ENCODE measurements at places on chromosomes 6 and 20. TPM values are rescaled to one million over a fixed set of nuclear protein-coding genes. Genes with fewer than 3 reads are reported as not detected.

IYD gene
- total RNA-seq: not detected

DNA sequence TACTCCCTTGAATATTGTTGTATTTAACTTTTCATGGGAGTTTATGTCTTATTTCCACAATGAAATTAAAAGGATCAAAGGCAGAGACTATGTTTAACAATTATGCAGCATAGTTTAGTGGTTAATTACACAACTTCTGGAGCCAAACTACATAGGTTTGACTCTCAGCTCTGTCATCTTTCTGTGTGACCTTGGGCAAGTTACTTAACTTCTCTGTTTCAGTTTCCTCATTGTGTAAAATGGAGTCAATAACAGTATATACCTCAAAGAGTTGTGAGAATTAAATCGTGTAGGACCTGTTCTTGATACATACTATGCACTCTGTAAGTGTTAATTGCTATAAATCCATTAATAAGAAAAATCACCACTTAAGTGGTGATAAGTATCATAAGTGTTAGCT, 48.3 kb downstream of the BTBD9 start:
- DNase-seq: no peak

- no peak for DNase-seq
Measured at GRCh38 chr20:10806539-10806938, 132.7 kb upstream of the JAG1 start.

DNA sequence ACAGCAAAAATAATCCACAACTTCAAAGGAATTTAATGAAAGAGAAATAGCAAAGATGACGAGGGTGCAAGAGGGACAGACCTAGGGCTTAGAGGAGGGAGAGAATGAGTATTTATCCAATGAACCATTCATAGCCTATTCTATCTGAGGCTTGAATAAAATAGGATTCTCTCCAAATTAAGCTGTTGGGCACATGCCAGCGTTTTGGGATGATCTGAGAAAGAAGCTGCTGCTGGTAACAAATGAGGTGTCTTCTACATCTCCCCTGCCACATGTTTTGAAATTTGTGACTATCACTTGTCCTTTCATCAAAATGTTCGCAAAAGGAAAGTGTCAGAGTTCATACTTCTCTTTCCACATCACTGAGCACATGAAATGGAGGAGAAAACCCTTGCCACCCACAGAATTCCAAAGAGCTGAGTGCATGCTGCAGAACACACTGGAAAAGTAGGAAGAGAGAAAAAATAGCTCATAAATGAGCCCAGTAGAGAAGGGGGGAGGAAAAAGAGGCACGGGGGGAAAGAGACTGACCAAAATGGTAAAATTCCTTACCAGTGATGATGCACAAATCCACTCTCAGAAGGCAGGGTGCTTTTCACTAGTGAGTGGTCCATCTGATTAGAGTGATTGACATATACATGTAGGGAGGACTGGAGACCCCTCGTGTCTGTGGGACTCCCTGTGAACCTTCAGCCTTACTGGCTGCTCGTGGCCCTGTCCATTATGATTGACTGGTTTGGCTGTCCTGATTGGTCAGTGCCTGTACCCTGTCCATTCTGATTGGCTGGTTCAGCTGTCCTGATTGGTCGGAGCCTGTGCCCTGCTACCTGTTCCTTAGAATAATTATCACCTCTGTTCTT, 180.5 kb downstream of the OGFRL1 start:
- no peak for DNase-seq

DNA sequence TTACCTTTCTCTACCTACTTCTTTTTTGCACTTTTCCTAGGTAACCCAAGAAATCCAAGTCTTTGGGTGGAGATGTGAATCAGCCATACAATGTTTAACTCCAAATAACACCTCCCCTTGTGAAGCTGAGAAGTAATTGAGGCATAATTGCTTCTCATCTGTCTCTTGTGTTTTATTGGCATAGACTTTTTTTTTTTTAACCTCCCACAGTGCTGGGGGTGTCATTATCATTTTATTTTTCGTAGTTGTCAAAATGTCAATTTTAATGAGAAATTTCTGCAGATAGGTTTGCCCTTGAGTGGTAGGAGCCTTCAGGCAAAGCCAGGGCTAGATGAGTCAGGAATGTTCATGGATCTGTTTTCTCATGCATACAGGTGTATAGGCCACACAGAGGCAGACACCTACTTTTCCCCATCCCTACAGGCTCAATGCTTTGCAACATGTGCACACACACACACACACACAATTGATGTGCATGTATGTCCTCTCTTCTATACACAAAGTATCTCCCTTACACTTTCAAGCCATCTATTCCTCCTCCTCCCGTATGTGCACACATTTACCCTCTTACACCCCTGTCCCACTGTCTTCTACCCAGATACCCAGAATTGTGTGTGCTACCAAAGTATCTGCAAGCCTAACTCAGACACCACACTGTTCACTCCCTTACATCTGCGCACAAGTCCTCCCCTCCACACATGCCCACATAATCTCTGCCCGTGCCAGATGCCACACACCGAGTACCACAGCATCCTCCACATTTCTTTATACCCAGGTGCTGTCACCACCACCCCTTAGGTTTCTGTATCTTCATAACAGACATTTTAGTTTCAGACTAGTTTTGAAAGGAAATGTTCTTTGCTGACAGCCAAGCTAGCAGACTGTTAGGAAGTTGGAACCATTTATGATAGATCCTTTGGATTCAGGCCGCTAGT, 22.0 kb downstream of the RALY start:
- DNase-seq: no peak

GRCh38 chr20:9999645-10000044, 35.1 kb upstream of the ANKEF1 start:
- no peak for DNase-seq

DNA sequence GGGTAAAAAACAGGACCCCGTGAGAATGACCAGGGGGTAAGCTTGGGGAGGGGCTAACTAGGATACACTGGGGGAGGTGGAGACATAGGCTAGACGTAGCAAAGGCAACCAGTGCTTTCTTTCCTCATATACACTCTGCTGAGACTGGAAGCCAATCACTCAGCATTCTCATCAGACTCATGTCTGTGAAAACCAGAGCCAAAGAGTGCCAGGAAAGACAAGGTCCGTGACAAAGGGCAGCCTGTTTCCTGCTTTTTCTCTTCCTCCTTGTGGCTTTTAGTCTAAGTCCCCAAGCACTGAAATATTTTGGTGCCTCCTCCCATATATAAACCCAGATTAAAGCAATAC, 97.9 kb upstream of the NEDD9 start:
- DNase-seq: no peak

DNA sequence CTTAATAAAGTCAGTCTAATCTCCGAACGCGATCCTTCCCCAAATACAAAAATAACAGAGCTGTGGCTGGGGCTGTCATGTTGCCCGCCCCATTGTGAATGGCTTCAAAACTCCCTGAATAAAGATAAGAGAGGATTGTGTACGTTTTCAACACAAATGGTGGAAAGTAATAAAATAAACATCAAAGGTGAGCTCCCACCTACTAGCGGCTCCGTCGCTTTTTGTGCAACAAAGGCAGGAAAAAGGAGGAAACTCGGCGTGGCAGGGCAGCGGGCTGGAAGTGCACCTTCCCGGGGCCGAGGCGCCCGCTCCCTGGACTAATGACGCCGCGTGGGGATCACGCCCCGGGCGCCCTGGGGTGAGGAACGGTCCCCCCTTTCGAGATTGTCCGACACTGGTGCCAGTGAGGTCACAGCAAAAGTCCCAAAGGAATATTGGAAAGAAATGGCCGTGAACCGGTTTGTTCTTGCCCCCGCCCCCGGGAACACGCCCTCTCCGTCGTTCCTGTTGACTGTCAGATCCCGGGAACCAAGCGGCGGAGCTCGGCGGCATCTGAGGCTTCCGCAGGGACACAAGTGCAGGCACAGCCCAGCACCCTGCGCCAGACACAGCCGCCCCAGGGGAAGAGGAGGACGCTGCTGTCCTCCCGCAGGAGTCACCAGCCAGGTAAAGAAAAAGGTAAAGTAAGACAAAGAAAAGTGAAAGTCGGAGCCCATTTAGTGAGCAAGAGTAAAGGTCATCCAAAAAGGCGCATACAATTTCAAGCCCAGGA, 1.1 kb upstream of the FOXQ1 start:
- peak; percentile 75 for DNase-seq

DNA sequence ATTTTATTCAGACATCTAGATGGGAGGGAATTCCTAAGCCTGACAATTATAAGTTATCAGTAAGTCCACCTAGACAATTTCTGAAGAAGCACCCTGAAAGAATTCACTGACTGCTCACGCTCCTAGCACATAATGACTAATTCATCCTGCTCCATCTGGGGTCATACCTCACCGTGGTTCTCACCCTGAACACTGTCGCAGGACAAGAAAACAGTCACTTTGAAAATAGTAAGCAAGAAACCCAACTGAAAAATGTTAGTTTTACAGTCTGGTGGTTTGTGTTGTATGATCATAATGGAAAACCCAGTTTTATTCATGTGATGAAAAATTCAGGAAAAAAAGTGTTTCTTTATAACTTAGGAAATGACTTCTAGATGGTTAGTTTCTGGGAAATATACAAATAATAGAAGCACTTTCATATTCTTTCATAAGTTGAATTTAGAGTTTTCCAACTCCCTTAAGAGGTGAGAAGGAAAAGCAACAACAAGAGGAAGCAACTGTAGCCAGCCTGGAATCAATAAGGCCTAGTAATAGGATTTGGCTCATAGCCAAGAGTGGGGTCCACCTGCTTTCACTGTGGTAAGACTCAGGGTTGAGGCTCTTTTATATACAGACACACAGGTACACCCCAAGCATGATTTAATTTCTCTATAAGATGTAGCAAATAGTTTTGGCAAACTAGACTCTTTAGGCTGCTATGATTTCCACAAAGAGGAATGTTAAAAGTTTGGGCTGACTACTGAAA, 94.1 kb downstream of the HIVEP2 start:
- no peak for DNase-seq

MRAP2 gene
- total RNA-seq: 4.2 TPM

- no peak for DNase-seq
Measured at GRCh38 chr20:44619294-44619693, 32.2 kb downstream of the ADA start.

- peak; percentile 55 for DNase-seq
Measured at GRCh38 chr6:89122625-89123024, 4.8 kb upstream of the SRSF12 start.

BNIP5 gene
- total RNA-seq: not detected

DNA sequence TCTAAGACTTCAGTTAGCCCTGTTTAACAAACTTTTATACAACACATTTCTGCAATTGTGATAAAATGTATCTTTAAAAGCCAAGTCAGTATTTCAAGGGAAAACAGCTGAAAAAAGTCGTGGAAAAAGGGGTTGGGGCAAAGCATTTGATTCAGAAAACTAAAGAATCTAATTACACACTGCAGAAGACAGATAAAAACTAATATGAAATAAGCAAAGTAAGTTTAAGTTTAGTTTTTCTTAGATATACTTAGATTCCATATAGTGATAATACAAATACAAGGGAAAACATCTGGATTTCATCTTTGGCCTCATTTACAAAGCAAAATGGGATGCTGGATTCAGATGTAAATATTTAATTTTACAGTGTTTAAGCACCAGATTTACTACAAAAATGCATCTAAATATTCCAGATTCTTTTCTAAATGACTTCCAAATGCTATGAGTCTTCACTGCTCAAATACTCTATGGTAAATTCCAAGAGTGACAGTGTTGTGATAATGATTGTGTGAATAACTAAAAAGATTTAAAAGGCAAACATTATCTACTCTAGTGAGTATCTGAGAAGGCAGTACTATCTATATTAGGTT, 1.5 kb upstream of the ADNP start:
- no peak for DNase-seq

MTFR2 gene
- total RNA-seq: 2.6 TPM

DNA sequence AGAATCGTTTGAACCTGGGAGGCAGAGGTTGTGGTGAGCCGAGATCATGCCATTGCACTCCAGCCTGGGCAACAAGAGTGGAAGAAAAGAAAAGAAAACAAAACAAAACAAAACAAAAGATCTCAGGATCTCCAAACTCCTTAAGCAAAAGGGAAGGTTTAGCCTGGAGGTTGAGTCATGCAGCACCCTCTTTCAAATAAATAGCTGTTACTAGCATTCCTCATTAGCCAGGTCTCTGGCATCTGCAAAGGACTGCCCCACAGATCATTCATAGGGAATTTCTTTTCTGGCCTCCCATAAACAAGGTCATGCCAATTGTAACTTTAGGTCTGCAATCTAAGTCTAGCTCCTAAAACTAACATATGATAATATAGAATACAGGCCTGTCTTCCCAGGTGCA, 37.2 kb downstream of the EDN1 start:
- no peak for DNase-seq

GRCh38 chr20:20463933-20464374, 96.0 kb downstream of the INSM1 start:
- peak; percentile 31 for DNase-seq

SS18L1 gene
- total RNA-seq: 15.1 TPM

- no peak for DNase-seq
Measured at GRCh38 chr6:141439513-141439912, 693.2 kb upstream of the GJE1 start.

TNXB gene
- total RNA-seq: 4.4 TPM

ZFP57 gene
- total RNA-seq: 0.10 TPM

DNA sequence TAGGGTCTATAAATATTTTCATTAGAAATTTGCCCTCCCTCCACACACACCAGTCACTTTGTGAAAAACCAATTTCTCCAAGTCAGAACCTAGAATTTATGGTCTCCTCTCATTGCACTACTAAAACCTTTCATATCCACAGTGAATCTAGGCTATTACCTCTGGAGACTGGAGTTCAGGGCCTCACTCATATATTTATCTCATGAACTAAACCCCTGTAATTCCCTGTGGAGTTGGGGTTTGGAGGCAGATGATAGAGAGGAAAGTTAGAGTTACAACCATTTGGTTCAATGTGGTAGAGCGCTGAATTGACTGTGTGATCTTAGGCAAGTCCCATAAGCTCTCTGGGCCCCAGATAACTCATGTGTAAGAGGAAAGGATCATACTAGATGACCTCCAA, 18.2 kb upstream of the CEP85L start:
- no peak for DNase-seq

GRCh38 chr20:675453-676314, at the start of gene SCRT2:
Gene SCRT2 (minus strand): TSS chr20:675802. CDS start chr20:675601, 201 bp downstream.
- peak; percentile 97 for DNase-seq

ARMC12 gene
- 3.0 TPM for total RNA-seq

GRCh38 chr6:168908166-168908565, 345.5 kb downstream of the THBS2 start:
- DNase-seq: no peak

GRCh38 chr6:83092756-83093399, 25.4 kb downstream of the DOP1A start:
- DNase-seq: no peak

- DNase-seq: peak; percentile 35
Measured at GRCh38 chr6:106411643-106412200, 51.2 kb downstream of the CRYBG1 start.

DNA sequence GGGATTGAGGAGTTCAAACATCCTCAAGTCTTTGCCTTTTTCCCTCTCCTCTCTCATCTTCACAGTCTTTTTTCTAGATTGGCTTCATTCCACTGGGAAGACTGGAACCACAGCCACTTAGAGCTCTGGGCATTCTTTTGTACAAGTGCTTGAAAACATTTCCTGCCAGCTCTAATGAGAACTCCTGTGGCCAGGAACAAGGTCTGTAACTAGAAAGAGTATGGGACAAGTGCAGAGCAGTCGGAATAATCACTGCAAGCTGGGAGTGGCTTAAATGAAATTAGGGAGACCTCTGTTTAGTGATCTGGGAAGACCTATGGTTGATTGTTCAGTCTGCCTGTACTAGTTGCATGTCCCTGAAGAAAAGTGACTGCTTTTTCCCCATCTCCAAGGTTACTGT, 41.0 kb upstream of the SMIM8 start:
- DNase-seq: no peak

Measured in H7 (cell line).